ENCODE measurements at places on chromosomes 5 and 9.

DNA sequence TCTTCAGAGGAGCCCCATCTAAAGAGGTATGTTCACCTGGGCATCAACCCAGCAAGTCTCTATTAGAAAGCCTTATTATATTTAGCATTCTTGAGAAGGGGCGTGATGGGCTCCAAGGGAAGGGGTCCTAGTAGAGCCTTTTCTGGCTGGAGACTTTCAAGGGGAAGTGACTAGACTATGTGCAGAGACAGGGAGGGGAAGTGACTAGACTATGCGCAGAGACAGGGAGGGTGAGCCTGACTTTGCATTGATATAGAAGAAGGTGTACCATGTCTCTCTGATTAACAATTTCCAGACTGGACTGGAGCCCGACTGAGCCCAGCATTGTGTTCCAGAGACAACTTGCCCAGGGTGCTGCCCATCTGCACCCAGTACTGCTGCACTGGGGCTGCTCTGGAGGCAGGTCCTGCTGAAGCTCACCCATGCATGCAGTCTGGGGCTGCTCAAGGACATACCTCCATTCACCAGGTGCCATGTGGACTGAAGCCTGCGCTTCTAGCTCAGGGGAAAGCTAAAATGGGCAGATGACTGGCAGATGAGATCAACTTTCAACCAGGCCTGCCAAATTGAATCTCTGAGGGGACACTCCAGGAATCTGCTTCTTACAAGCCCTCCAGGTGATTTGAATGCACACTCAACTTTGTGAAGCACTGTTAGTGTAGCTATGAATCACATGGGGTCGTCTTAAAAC lies 83.0 kb upstream of the GNA14 start:
- no peak for DNase-seq

- peak; percentile 45 for DNase-seq
These were observed 10.7 kb downstream of the GSN start for GRCh38 chr9:121278477-121279261.

GRCh38 chr9:129401623-129402370 lies 219.1 kb downstream of the C9orf50 start:
- no peak for DNase-seq

DNA sequence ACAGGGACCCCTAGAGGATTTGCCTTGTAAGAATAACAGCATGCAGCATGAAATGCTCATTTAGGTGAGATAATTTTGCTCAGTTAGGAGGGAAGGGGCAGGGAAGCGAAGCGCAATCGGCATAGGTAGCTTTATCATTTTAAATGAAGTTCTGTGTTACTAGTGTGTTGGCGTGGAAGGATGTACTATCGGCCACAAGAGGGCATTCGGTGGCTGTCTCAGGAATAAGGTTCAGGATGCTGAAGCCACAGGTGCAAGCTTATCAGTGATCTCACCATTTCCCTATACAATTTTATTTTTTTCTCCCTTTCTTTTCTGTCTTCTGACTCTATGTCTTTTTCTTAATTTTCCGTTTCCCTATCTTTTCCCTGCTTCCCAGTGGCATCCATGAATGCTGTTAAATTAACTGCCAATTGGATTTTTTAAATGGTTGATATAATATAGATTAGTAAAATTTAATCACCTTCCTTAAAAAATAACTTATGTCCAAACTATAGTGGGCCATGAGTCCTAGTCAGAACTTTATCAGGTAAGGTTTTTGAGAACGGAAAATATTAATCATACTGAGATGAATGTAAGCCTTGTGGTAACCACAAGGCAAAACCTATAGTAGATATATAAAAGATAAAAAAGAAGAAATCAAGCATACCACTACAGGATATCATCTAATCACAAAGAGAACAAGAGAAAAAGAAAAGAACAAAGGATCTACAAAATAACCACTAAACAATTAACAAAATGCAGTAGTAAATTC lies 1.2 kb upstream of the INSL6 start:
- peak; percentile 80 for DNase-seq

- no peak for DNase-seq
These were observed 30.6 kb upstream of the LMNB1 start for GRCh38 chr5:126746290-126746689.

GRCh38 chr5:160064417-160064810 lies 54.8 kb downstream of the PWWP2A start:
- no peak for DNase-seq

DNA sequence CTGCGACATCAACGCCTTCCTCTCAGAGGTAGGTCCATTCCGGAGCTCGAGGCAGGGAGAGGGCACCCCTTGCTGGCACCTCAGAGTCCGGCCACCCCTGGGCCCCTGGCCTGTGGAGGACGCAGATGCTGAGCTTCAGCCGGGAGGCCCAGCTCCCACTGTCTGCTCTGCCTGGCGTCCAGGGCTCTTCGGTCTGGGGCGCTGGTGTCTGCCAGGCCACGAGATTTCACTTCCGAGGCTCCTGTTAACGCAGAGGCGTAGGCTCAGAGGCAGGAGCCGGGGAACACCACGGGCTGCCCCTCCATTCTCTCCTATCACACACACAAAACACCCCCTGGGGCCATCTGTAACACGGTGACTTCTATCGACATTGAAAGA lies 8.3 kb upstream of the SLC6A18 start:
- DNase-seq, result no peak
